ENCODE measurements at places on chromosomes 11 and 22. TPM values are rescaled to one million over a fixed set of nuclear protein-coding genes. Genes with fewer than 3 reads are reported as not detected.

The DCPS gene
- 9.6 TPM for total RNA-seq

DNA sequence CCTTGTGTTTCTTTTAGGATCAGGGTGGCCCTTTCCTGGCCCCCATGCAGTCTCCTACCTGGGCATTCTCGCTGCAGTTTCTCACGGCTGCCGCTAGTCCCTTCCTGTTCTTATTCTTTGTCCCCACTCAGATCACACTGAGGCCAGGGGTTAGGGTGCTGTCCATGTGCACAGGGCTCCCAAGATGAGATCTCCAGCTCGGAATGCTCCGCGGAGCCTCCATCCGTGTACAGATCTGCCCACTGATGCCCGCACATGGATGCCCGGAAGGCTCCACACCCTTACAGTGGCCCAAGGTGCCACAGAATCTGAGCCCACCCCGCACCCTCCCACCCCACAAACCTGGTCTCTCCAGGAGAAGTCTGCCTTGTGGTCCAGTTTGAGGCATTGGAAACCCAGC, 457.3 kb downstream of the TBC1D22A start:
- H3K4me3 ChIP-seq = no peak overlapping the region
- H3K36me3 ChIP-seq = no peaks in the 10 kb centered on the region
- no peak overlapping the region for H3K27ac ChIP-seq
- no peaks in the 10 kb centered on the region for H3K4me1 ChIP-seq
- H3K27me3 ChIP-seq = no peaks in the 10 kb centered on the region

The RAPSN gene
- 0.64 TPM for total RNA-seq

DNA sequence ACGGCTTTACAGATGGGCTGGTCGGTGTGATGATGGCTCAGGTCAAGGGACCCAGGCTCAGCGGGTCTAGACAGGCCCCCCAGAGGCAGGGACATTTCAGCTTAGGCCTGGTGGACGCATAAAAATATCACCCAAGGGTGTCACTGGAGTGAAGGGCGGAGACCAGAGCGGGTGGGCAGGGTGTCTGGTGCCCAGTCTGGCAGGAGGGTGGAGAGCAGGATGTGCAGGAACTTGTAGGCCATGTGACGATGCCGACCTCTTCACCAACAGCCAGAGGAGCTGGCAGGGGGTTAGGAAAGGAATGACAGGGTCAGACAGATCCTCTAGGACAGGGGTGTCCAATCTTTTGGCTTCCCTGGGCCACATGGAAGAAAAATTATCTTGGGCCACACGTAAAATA, 4.5 kb downstream of the MAPK8IP1 start:
- no peaks in the 10 kb centered on the region for H3K4me1 ChIP-seq
- no peaks in the 10 kb centered on the region for H3K36me3 ChIP-seq
- no peaks in the 10 kb centered on the region for H3K27me3 ChIP-seq
- DNase-seq = no peak
- H3K27ac ChIP-seq = no peak overlapping the region

The HEPN1 gene
- total RNA-seq = not detected

The BIK gene
- total RNA-seq = 22.6 TPM

The LDHAL6A gene
- total RNA-seq = not detected

The RTN4R gene
- total RNA-seq = 2.0 TPM

DNA sequence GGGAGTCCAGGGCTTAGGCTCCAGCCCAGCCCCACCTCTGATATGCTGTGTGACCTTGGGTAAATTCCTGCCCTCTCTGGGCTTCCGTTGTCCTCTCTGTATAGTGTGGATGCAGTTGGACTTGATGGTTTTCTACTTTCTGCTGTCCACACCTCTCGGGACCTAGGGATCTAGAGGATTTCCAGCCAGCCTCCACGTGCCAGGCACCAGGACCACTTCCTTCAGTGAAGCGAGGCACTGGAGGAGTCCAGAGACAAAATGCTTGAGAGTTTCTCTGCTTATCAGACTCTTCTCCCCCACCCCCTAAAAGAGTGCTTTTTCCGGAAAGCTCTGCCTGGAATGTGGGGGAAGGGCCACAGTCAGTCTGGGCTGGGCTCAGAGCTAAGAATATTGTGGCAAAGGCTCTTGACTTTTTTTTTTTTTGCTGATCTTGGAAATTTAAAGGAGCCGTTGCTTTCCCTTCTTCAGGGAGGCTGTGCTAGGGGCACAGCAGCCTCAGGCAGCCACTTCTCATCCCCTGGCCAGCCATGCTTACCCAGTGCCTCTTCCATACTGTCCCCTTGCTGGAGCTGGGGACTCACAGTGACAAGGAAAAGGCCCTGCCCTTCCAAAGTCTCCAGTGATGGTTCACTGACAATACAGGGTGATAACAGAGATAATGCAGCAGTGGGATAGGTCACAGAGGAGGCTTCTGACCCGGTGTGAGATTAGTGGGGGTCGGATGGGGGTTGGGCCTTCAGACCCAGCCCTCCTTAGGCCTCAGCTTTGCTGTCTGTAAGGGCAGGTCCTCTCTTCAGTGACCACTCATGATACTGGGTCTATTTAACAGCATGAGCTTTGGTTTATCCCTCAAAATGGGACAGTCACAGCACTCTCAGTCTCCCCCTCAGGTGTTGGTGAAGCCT, 2.9 kb upstream of the SERPINH1 start:
- peak overlapping the region; percentile 51 for H3K4me3 ChIP-seq
- H3K27ac ChIP-seq = peak overlapping the region; percentile 99
- no peaks in the 10 kb centered on the region for H3K27me3 ChIP-seq
- DNase-seq = no peak

- H3K4me1 ChIP-seq = no peaks in the 10 kb centered on the region
- H3K27ac ChIP-seq = no peak overlapping the region
- H3K27me3 ChIP-seq = no peaks in the 10 kb centered on the region
- no peak for DNase-seq
- H3K4me3 ChIP-seq = no peak overlapping the region
- no peaks in the 10 kb centered on the region for H3K36me3 ChIP-seq
These were observed 10.9 kb downstream of the MTCH2 start for GRCh38 chr11:47631473-47631872.

The TSGA10IP gene
- not detected for total RNA-seq

The P4HA3 gene
- total RNA-seq = 0.29 TPM

GRCh38 chr11:44611687-44612434, 46.4 kb downstream of the CD82 start:
- no peaks in the 10 kb centered on the region for H3K27me3 ChIP-seq
- no peak overlapping the region for H3K4me3 ChIP-seq
- H3K4me1 ChIP-seq = no peaks in the 10 kb centered on the region
- no peak for DNase-seq

GRCh38 chr11:130071211-130071712, 1.6 kb downstream of the APLP2 start:
- no peaks in the 10 kb centered on the region for H3K36me3 ChIP-seq
- peak overlapping the region; percentile 89 for H3K4me3 ChIP-seq
- H3K27me3 ChIP-seq = no peaks in the 10 kb centered on the region
- no peak for DNase-seq
- peak overlapping the region; percentile 96 for H3K27ac ChIP-seq

GRCh38 chr11:68189082-68189481, 24.0 kb downstream of the KMT5B start:
- H3K36me3 ChIP-seq = no peaks in the 10 kb centered on the region
- peaks cover 5% of the 10 kb centered on the region for H3K4me1 ChIP-seq
- DNase-seq = no peak
- no peaks in the 10 kb centered on the region for H3K27me3 ChIP-seq
- H3K27ac ChIP-seq = no peak overlapping the region

DNA sequence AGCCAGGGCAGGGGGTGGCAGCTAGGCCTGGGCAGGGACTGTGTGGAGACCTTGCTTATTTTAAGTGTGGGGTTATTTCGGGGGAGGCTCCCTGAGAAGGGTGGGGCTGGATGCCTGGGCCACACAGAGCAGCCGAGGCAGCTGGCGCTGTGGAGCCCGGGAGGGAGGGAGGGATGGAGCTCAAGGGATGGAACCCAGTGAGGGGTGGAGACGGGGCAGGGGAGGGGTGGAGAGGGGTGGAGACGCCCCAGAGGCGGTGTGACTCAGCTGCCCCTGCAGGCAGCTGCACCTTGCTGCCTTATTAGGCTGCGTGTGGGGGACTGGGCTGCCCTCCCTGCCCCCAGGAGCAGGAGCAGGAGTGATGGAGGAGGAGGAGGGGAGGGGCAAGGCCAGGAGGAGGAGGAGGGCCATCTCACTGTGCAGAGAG, 9.8 kb upstream of the TSSC4 start:
- H3K27me3 ChIP-seq = no peaks in the 10 kb centered on the region
- no peak overlapping the region for H3K4me3 ChIP-seq
- no peak for DNase-seq
- peak overlapping the region; percentile 85 for H3K27ac ChIP-seq

DNA sequence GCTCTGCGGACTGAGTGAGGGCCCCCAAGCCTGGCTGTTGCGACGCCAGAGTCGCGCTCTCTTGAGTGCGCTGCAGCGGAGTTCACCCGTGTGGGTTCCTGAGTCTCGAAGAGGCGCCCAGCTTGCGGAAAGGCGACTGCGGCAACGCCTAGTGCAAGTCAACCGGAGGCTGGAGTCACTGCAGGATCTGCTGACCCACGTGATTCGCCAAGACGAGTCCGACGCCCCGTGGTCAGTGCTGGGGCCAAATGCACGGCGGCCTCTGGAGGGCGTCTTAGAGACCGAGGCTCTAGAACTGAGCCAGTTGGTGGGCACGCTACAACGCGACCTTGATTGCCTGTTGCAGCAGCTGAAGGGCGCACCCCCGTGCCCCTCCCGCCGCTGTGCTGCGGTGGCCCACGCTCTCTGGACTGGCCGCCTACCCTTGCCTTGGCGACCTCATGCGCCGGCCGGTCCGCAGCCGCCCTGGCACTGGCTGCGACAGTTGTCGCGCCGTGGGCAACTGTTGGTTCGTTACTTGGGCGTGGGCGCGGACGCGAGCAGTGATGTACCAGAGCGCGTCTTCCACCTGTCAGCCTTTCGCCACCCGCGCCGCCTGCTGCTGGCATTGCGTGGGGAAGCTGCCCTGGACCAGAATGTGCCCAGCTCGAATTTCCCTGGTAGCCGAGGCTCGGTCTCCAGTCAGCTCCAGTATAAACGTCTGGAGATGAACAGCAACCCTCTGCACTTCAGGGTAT, 32.6 kb downstream of the RRP8 start:
- H3K4me3 ChIP-seq = no peak overlapping the region
- H3K27me3 ChIP-seq = no peaks in the 10 kb centered on the region
- H3K36me3 ChIP-seq = no peaks in the 10 kb centered on the region
- no peak for DNase-seq
- no peaks in the 10 kb centered on the region for H3K4me1 ChIP-seq
- H3K27ac ChIP-seq = no peak overlapping the region

GRCh38 chr11:9092853-9093778, 1.7 kb upstream of the SCUBE2 start:
- no peaks in the 10 kb centered on the region for H3K36me3 ChIP-seq
- H3K27ac ChIP-seq = no peak overlapping the region
- H3K4me3 ChIP-seq = no peak overlapping the region
- H3K4me1 ChIP-seq = peaks cover 4% of the 10 kb centered on the region

DNA sequence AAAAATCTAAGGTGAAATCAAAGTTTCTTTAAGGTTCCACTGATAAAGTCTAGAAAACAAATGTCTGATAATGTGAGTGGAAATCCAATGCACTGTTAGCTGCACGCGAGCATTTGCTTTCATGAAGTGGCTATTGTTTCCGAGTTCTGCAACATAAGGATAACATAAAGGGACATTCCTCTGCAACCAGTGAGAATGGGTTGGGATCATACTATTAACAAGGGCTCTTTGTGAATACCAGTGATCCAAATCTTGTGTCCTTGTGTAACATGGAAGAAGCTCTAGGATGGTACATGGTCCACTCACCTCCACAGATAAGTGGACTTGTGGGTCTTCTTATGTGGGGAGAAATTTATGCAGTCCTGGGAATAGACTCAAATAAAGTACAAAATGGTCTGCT, 24.6 kb downstream of the APIP start:
- H3K27me3 ChIP-seq = no peaks in the 10 kb centered on the region
- no peaks in the 10 kb centered on the region for H3K36me3 ChIP-seq
- H3K27ac ChIP-seq = no peak overlapping the region
- DNase-seq = no peak
- H3K4me1 ChIP-seq = peaks cover 4% of the 10 kb centered on the region

- peaks cover 6% of the 10 kb centered on the region for H3K4me1 ChIP-seq
- no peaks in the 10 kb centered on the region for H3K36me3 ChIP-seq
- H3K4me3 ChIP-seq = peak overlapping the region; percentile 3
- no peak for DNase-seq
- peak overlapping the region; percentile 77 for H3K27ac ChIP-seq
These were observed 60.9 kb upstream of the HSPA8 start for GRCh38 chr11:123122852-123123251.

The GRAMD1B gene
- 10.2 TPM for total RNA-seq

DNA sequence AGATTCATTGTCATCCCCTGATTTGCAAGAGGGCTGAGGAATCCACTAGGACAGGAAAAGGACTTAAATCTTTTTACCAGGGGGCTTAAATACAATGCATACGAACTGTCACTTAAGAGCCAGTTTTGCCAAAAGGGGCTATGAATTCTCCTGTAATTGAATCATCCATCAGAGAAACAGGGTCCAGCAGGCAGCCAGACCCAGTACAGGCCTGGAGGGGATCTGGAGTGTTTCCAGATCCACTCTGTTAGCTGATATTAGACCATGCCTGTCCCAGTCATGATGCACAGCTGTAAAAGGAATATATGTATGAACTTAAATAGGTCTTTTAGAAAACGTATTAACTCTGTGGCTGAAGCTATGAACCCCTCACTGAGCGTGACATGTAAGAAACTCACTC, 53.8 kb upstream of the PRSS23 start:
- H3K4me3 ChIP-seq = no peak overlapping the region
- no peak overlapping the region for H3K27ac ChIP-seq
- no peaks in the 10 kb centered on the region for H3K27me3 ChIP-seq

The TRPM5 gene
- total RNA-seq = not detected

The PLAAT5 gene
- 9.8 TPM for total RNA-seq

The TRIM66 gene
- 12.7 TPM for total RNA-seq

- H3K4me1 ChIP-seq = no peaks in the 10 kb centered on the region
- H3K36me3 ChIP-seq = no peaks in the 10 kb centered on the region
- DNase-seq = no peak
- H3K4me3 ChIP-seq = no peak overlapping the region
- H3K27ac ChIP-seq = no peak overlapping the region
These were observed 31.0 kb downstream of the CECR2 start for GRCh38 chr22:17400305-17400704.

The NLRP6 gene
- 3.7 TPM for total RNA-seq

DNA sequence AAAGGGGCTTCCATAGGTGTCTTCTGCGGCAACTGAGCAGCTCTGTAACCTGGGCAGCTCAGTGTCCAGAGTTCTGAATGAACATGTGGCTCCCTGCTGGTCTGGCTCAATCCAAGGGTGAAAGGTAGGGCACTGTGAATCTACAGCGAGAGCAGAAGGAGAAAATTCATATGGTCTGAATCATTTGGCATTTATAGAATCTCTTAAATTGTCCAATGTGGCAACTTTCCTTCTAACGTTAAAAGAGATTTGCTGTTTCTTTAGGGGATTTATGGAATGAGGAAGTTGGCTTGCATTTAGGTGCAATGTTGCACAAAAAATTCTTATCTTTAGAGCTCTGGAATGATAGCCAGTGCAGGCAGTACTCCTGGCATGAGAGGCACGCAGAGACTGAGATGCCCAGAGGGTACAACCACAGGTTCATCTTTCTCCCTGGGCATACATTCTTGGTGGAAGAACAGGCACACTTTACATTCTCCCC, 17.0 kb downstream of the ATXN10 start:
- no peaks in the 10 kb centered on the region for H3K36me3 ChIP-seq
- DNase-seq = no peak
- H3K27ac ChIP-seq = peak overlapping the region; percentile 37
- no peaks in the 10 kb centered on the region for H3K27me3 ChIP-seq
- H3K4me3 ChIP-seq = no peak overlapping the region

Data from breast epithelium (tissue), 4 donors.